Brain microvascular endothelial cell (primary cell): ENCODE measurements at places on chromosomes 13 and 19.

GRCh38 chr13:28631801-28632200 is 27.1 kb upstream of the POMP start:
- no peak for DNase-seq

GRCh38 chr13:75123428-75123827 is 358.5 kb downstream of the TBC1D4 start:
- DNase-seq: no peak

GRCh38 chr13:112431734-112432133 is 55.6 kb downstream of the SPACA7 start:
- no peak for DNase-seq

DNA sequence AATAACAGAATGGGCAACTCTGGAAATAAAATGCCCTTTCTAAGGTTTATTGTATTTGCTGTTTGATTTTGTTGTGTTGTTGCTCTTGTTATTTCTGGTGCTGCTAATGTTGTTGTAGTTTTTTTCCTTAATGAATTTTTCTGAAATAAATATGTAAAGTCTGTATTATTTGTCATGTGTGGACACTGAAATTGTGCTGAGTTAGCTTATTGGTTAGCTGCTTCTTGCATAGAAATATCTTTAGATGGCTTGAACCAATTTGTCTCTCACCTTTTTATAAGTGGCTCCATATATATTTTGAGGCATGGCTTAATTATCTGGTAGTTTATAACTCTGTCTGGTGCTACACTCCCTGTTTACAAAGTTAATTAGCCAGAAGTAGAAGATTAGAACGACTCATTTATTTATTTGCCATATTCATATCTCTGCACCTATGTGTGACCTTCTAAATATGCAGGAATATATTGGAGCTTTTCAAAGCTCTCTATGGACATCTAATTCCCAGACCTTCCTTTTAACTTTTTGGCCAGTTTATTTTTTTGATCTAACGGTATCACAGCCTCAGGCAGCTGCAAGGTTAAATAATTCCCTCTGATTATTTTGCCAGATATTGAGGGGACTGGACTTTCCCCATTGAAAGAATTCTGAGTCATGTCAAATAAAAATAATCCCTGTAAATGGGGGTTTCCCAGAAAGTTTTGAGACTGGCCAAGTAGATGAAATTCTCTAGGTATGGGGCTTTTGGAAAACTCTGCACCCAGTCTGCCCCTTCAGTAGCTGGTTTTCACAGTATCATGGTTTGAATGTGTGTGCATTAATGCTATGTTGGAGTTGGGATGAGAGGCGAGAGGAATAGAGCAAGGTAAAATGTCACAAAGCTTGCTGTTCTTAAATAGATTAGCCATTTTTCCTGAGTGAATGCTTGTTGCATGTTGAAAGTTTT is 1331.7 kb upstream of the MIR17HG start:
- no peak for DNase-seq
